ENCODE measurements at places on chromosomes 11 and 22.

DNA sequence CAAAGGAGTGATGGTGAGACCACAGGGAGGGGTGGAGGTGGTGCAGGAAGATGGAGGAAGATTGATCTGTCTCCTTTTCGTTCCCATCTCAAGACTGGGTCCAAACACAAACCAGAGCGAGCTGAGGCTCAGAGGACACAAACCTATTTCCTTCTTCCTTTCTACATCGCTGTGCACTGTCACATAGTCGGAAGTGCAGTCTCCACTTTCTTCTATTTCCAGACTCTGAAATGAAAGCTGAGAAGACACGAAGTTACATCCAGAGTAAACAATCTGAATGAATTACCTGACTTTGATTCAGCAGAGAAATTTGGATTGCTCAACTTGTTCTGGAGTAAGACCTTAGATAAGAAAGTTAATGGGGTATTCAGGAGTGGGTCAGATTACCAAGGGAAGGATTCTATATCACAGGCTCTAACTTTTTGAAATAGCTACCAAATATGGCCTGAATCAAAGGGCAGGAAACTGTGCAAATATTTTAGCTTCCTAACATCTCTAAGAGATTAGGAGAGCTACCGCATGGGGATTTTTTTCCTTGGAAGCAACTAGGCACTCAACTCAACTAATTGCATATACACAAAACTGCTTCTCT, 14.4 kb downstream of the OVCH2 start:
- no peak for DNase-seq

- no peak for DNase-seq
Observed at GRCh38 chr11:69116671-69117070, 39.1 kb upstream of the SMIM38 start.

DNA sequence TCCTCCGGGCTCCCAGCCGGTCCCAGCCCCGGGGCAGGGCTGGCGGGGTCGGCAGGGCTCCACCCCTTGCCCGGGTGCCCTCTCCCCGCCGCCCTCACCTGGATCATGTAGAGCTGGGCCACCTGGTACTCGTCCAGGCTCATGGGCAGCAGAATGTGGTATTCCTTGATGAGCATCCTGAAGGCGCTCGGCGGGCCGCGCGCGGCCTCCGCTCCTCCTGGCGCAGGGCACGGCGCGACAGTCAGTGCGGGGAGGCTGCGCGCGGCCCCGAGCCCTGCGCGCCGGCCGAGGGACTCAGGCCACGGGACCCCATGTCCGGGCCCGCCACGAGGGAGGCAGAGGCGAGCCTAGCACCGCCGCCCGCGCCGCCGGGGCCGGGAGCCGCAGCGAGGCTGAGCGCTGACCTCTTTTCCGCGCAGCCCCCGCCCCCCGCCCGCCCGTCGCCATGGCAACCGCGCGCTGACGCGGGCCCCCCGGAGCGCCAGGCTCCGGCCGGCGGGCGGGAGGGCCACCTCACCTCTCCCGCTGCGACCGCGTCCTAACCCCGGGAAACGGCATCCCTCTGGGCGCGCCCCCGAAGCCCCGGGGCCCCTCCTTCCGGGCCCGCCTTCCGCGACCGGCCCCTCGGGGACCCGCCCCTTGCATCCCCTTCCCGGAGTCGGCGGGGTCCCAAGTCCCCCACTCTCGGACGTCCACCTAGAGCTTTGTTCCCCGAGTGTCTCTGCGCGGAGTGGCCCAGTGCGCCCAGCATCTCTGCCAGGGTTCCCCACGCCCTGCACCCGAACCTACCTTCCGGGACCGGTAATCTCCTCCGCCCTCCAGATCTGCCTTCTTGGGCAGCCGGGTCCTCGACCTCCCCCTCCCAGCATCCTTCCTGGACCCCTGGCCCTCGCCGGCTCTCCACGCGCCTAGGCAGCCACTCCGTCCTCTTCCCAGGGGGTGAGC, 886 bp downstream of the PITPNM1 start:
- no peak for DNase-seq

DNA sequence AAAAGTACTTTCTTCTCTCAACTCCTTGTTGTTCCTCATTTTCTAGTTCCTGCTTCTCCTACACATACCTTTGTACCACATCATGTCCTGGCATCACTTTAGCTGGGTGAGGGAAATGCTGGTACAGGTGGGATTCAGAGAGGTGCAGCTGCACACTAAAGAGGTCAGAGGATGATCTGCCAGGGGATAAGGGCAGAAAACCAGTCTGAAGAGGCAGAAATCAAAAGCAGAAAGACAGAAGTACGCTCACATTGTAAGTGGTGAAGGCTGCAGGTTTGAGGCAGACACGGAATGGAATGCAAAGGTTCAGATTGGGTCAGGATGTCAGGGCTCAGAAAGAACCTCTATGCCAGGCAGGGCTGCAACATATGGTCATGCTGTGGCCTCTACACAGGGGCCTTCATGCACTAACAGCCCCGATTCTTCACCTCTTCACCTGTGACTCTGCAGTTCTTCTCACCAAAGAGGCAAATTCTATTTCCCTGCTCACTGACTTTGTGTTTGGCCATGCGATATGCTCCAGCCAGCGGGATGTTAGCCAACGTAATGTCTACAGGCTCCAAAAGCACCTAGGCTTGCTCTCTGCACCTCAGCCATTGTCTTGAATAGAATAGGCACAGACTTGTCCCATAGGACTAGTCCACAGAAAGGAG, 373.7 kb downstream of the NXPE2 start:
- no peak for DNase-seq

GRCh38 chr11:7522121-7522520, 8.3 kb downstream of the PPFIBP2 start:
- no peak for DNase-seq

DNA sequence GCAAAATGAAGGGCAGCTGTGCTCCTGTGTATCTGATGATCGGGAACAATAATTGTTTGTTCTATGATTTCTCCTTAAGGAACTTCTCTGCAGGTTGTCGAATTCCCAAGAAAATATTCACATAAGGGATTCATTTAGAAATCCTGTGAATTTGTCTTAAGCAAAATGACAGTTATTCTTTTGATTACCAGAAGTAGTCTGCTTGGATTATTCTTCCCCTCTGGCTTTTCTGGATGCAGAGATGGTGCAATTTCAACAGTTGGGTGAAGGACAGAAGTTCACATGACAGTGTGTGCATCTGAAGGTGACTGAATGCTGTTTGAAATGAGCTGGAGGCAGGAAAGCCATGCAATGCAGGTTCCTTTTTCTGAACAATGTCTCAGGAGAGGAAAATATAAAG, 137.2 kb upstream of the MTMR2 start:
- no peak for DNase-seq

DNA sequence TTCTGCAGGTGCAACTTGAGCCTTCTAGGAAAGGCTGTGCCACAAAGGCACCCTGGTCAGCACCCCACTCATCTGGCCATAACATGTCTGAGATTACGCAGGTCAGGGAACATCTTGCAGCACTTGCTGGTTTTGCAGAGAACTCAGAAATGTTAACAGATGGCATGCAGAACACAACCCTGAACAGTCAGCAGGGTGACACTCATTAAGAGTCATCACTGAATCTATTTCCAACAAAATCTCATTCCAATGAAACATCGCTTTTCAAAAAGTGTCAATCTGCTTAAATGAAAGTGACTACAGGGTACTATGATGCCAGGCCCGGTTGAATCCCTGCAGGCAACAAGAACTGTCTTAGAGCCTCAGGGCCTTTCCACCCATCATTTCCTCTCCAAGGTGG, 369.8 kb upstream of the CCDC90B start:
- DNase-seq: no peak

- no peak for DNase-seq
Observed at GRCh38 chr11:31512117-31512516, 2.5 kb downstream of the ELP4 start.
